ENCODE measurements at places on chromosomes 5 and 9. TPM values are rescaled to one million over a fixed set of nuclear protein-coding genes. Genes with fewer than 3 reads are reported as not detected.

OTULINL gene
- 12.3 TPM for total RNA-seq

CEP72 gene
- total RNA-seq: 3.3 TPM

- H3K4me3 ChIP-seq: no peak overlapping the region
- H3K27me3 ChIP-seq: no peaks in the 10 kb centered on the region
- no peak overlapping the region for H3K27ac ChIP-seq
- H3K4me1 ChIP-seq: no peaks in the 10 kb centered on the region
- H3K36me3 ChIP-seq: no peaks in the 10 kb centered on the region
These were observed 23.2 kb upstream of the LRRC14B start for GRCh38 chr5:167982-168660.

DNA sequence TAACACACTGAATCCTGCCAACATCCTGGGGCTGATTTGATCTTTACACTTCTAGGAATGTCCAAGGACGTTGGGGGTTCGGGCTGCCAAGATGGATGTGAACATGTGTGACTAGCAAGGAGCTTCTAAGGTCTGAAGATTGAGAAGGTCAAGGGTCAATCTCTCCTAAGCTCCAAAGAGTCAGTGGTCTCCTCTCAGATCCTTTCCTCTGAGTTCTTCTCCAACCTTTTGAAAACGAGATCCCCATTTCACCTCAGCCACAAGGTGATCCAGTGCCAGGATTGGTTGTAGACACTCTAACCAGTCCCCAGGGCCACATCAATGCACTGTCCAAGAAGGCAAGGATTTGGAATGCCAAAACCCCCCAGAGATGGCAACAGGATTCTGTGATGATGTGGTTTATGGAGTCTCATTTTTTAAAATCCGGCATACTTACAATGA lies 266.8 kb downstream of the NDUFS4 start:
- H3K27ac ChIP-seq: no peak overlapping the region
- no peak overlapping the region for H3K4me3 ChIP-seq
- H3K4me1 ChIP-seq: no peaks in the 10 kb centered on the region
- DNase-seq: no peak

GRCh38 chr9:99201603-99202002 lies 20.1 kb downstream of the ALG2 start:
- no peaks in the 10 kb centered on the region for H3K36me3 ChIP-seq
- no peaks in the 10 kb centered on the region for H3K27me3 ChIP-seq
- H3K27ac ChIP-seq: no peak overlapping the region
- no peak overlapping the region for H3K4me3 ChIP-seq
- DNase-seq: no peak
- H3K4me1 ChIP-seq: no peaks in the 10 kb centered on the region

DNA sequence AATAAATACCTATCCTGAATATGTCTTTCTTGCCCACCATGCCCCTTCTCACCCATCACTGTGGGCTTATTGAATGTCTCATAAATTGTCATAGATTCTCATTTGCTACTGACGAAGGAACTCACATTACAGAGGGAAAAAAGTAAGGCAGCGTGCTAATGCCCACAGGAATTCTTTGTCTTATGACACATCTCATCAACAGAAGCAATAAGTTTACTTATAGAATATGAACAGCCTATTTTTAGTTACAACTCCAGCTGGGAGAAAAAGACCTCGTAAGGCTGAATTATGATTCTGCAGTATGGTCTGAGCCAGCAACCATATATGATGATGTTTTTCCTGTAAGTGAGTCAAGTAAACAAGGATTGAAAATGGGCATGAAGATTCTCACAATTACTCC lies 22.4 kb upstream of the ATG10 start:
- H3K36me3 ChIP-seq: no peaks in the 10 kb centered on the region
- no peak for DNase-seq
- no peak overlapping the region for H3K4me3 ChIP-seq
- H3K27me3 ChIP-seq: no peaks in the 10 kb centered on the region
- H3K27ac ChIP-seq: no peak overlapping the region

DNA sequence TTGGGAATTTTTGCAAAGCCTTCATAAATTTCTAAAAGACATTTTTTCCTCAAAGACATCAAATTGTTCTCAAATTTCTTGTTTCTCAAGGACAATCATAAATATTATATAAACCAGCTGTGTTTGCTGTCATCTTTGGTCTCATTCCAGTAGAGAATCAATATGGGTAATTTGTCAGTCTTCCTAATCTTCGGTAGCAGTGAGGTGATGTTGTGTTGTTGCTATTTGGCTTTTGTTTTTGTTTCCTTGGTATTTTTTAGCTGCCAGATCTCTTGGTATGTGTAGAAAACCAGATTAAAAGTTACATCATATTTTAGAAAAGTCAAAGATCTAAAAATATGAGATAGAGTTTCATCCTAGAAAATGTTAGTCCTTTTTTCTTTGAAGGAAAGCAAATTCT lies 87.5 kb downstream of the CAMK4 start:
- H3K27ac ChIP-seq: no peak overlapping the region
- H3K4me3 ChIP-seq: no peak overlapping the region
- no peaks in the 10 kb centered on the region for H3K27me3 ChIP-seq
- no peak for DNase-seq
- H3K36me3 ChIP-seq: no peaks in the 10 kb centered on the region
- no peaks in the 10 kb centered on the region for H3K4me1 ChIP-seq

- no peak for DNase-seq
- H3K27ac ChIP-seq: no peak overlapping the region
- peaks cover 51% of the 10 kb centered on the region for H3K36me3 ChIP-seq
These were observed 42.8 kb downstream of the MCCC2 start for GRCh38 chr5:71629950-71630349.

DNA sequence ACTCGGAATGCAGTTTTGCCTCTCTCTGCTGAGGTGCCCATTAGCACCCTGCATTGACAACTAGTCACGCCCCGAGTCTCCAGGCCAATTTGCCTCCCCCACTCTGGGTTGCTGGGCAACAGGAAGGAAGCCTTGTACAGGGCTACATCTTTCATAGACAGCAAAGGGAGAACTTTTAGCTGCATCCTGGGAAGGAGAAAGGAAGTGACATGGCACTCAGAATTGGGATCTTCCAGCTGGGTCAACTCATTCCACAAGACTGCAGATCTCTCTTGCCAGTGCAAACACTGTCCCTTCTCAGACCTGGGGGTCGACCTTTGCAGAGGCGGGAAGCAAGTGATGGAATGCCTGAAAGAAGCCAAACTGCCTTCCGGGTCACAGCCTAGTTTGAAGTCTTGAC lies 282.0 kb downstream of the SLIT3 start:
- H3K4me1 ChIP-seq: no peaks in the 10 kb centered on the region
- DNase-seq: no peak
- no peak overlapping the region for H3K27ac ChIP-seq
- no peaks in the 10 kb centered on the region for H3K27me3 ChIP-seq
- H3K36me3 ChIP-seq: no peaks in the 10 kb centered on the region

DNA sequence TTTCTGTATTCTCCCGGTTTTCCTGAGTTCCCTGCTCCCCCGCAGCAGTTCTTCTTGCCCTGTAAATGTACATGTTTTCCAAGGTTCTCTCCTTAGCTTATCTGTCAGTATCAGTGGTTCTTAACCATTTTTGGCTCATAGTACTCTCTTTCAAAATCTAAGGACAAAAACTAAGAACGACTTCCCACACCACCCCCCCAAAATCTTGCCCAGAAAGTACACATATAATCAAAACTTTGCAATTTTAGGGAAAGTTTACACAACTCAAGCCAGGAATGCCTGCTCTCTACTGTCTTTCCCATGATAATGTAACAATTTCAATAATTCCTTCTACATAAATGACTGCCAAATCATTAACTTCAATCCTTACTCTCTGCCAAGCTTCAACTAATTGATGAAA lies 4.5 kb downstream of the DCAF12 start:
- H3K4me1 ChIP-seq: peaks cover 51% of the 10 kb centered on the region
- no peak for DNase-seq
- H3K4me3 ChIP-seq: no peak overlapping the region
